Activated CD4-positive, alpha-beta T cell treated with anti-CD3 and anti-CD28 coated beads, Interleukin-2, Interleukin-6, amounts not matched to agents 100 ng/mL and 50 ng/mL, durations not matched to agents 16 hours and 8 hours (primary cell): ENCODE measurements at places on chromosomes 5 and 9.

GRCh38 chr5:98121036-98121936, 652.2 kb upstream of the RGMB start:
- DNase-seq = no peak

DNA sequence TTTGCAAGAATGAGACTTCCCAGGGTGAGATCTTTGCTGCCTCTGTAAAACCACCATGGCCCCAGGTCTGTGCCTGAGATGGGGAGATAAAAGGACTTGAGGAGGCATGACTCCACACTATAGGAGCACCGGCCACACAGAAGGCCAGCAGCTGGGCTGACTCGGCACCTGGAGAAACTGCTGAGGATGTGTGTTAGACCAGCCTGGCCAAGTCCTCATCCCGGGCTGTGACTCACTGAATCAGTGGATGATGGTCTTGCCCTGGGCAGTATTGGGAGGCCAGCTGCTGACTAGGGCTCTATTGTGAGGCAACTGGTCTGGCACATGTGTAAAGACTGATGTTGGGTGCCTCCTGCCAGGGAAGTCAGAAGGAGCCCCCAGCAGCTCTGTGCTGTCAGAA, 286.2 kb downstream of the ACTL7B start:
- DNase-seq = no peak

- no peak for DNase-seq
Measured at GRCh38 chr5:170104299-170104698, 1.4 kb upstream of the FOXI1 start.

DNA sequence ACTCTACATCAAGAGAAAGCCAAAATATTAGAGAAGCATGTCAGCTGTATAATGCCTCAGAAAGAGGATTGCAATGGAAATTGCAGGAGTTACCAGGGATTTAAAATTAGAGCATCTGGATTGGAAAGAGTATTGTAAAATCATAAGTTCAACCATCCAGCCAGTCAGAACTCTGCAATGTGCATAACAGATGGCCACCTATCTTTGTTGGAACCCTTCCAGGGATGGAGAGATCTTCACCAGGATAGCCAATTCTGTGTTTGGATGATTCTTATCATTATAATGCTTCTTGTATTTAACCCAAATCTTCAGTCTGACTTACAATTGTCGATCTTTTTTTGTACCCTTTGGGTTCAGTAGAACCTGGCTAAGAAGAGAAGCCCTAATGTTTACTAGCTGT, 164.4 kb downstream of the TLR4 start:
- DNase-seq = no peak

DNA sequence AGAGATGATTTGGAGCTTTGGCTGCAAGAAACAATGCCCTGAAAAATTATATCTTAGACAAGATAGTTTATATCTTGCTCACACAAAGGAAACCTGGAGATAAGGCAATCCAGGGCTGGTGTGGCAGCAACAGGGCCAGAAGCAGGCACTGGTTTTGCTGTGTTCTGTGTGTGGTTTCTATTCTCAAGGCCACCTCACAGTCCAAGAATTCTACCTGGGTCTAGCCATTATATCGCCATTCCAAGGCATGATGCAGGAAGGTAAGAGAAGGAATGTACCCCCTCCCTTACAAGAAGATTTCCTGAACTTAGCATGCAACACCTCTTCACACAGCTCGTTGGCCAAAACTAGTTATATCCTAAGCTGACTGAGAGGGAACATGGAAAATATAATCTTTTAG, 74.5 kb upstream of the MEGF10 start:
- no peak for DNase-seq

DNA sequence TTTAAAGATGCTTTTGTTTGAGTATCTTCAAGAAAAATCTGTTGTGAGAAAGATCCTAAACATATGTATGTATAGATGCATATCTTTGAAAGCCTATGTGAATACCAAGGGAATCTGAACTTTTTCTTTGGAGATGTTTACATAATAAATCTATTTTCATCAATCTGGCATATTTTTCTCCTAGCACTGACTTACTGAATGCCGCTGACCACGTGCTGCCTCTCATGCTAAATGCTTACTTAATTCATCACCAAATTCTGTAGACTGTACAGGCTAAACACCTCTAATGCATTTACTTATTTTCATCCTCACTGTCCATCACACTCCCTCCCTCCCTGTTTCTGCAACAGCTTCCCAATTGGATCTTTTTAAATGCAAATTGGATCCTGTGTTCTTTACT, 566.2 kb upstream of the WWC1 start:
- DNase-seq = no peak

DNA sequence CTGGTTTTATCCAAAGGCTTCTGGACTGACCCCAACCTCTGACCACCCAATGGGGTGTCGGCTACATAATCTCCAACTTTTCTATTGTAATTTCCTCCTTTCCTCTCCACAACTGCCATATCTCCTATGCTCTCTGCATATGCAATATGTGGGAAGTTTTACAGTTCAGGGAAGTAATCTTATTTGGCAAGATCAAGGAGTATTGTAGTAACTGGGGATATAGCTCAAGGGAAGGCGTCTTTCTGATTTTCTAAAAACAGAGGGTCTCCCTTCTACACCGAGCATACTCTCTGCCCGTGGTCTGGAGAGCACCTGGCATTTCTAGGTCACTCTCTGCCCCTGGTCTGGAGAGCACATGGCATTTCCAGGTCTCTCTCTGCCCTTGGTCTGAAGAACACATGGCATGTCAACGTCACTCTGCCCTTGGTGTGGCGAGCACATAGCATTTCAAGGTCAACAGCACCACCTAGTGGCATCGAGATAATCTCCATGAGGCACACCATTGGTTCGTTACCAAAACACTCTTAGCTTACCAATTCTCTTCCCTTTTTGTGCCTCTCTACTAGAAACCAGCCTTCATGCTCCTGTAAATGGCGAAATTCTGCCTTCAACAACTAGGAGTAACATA, 616.4 kb upstream of the NUDT12 start:
- DNase-seq = peak; percentile 47

- no peak for DNase-seq
Measured at GRCh38 chr5:53311681-53312080, 168.7 kb upstream of the FST start.

DNA sequence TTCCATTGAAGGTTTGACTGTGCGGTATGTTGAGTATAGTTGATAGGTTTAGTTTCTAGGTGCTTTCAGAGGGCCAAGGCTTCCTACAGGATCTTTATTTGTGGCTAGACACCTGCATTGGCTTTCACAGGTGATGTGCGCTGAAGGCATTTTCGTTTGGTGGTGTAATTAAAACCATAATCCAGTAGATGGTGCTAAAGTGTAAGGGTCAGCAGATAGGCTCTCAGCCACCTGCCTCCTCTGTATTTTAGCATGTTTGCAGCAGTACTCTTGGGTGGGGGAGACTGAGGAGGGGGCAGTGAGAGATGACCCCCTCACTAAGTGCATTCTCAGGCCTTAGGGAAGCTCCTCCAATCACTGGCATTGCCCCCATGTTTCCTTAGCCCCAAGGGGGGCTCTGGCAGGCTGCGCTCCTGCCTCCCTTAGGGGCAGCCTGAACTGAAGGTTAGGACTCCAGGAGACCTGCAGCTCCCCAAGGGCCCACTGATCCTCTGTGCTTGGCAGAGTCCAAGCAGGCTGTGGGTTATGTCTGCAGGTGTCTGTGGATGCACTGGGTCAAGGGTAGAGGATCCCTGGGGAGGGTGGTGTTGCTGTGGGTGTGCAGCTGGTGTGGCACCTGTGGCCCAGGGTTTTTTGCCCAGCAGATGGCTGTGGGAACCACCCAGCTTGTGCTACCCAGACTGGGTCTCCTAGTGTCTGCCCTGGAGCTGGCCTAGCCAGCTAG, 23.4 kb downstream of the CDK20 start:
- DNase-seq = peak; percentile 50
